ENCODE measurements at places on chromosomes 4 and X.
A peak's percentile ranks its signal among the peaks of the same experiment; 100 is the strongest.

- DNase-seq: no peak
Observed at GRCh38 chr4:15568821-15569220, 86.3 kb downstream of the FBXL5 start.

- DNase-seq: no peak
Observed at GRCh38 chr4:15295421-15296162, 132.2 kb upstream of the C1QTNF7 start.

DNA sequence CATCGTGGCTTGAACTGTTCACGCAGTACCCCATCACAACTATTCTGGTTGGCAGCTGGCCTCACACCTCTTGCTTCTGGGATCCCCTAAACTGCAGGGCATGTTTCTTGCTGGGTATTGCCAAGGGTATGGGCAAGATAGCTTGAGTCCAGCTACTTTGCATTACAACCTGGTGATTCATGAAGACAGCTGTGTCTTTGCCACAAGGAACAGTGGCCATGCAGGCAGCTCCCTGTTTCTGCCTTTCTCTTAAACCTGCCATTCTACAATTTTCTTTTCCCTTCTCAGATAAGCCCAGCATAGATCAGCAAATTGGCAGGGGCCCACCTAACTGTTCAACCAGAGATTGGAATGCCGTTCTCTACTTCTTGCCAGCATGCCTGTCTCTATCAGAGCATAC is 42.8 kb downstream of the TENM3 start:
- DNase-seq: no peak

- no peak for DNase-seq
Observed at GRCh38 chr4:128916832-128917231, 107.3 kb downstream of the JADE1 start.

DNA sequence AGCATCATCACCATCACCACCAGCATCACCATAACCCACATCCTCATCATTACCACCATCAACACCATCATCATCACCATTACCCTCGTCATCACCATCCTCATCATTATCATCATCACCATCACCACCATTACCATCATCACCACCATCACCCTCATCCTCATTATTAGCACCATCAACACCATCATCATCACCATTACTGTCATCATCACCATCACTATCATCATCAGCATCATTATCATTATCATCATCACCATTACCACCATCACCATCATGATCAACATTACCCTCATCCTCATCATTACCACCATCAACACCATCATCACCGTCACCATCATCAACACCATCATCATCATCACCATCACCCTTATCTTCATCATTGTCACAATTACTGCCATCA is 51.7 kb downstream of the HTRA3 start:
- DNase-seq: no peak

GRCh38 chrX:129449148-129449547 is 74.1 kb downstream of the SMARCA1 start:
- no peak for DNase-seq

- no peak for DNase-seq
Observed at GRCh38 chr4:71941001-71941400, 90.8 kb upstream of the NPFFR2 start.

DNA sequence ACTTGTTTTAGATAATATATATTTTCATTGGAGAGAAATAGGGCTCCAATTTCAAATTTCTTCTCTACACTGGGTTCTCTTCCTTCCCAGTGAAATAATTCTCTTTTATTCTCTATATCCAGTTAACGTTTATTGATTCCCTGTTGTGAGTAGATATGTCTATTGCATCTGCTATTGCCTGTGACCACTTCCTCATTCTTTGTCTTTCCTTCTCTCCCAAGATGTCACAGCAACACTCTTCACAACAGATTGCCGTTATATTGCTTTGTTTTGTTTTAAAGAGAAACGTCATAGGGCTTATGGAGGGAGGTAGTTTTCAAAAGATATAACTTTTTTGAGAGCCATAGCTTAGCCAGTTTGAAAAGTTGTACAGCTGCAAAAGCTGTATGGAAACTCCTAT is 343.8 kb downstream of the ARHGAP24 start:
- DNase-seq: no peak

- DNase-seq: no peak
Observed at GRCh38 chr4:176066757-176067156, 1.1 kb downstream of the WDR17 start.

DNA sequence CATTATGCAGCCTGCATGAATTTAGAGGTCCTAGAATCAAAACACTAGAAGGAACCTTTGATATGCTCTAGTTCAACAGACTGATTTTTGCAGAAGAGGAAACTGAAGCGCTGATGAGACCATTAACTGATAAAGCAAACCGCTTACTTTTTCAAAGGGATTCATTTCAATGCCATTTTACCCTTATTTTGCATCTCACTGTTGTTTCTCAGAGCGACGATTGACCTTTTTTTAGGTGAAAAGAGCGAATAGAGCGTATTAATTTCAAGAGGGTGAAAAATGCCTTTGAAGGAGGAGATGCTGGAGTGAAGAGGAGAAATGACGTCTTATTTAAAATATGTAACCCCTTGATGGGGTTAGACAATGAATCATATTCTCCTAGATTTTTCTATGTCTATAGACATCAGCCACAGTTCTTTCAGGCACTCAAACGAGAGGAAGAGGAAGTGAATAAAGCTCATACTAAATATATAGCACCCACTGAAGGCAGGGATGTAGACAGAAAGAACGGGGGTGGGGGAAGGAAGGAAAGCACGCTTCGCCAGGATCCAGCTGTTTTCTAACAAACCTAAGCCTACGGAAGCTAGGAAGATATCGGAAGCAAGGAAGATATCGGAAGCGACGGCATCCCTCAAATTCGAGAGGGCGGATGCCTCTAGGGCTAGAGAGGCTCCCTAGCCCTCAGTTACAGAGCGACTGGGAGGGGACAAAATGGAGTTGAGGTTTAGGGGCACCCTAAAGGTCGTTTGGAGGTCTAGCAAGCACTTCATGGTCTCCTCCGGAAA is 848 bp downstream of the ACSL4 start:
- DNase-seq: no peak

DNA sequence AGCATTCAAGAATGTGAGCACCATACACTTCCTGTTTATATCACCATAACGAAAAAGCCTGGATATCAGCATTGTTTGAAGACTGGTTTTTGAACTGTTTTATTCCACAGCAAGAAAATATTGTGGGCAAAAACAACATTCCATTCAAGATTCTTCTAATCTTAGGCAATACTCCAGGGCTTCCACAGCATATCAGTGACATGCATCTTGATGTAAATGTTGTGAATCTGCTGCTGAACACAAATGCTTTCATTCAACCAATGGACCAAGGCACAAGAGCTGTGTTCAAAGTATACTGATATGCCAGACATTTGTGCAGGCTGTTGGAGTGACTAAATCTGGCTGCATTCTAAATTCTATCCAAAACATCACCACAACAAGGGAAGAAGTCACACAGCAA is 260.1 kb upstream of the ETNPPL start:
- DNase-seq: no peak

DNA sequence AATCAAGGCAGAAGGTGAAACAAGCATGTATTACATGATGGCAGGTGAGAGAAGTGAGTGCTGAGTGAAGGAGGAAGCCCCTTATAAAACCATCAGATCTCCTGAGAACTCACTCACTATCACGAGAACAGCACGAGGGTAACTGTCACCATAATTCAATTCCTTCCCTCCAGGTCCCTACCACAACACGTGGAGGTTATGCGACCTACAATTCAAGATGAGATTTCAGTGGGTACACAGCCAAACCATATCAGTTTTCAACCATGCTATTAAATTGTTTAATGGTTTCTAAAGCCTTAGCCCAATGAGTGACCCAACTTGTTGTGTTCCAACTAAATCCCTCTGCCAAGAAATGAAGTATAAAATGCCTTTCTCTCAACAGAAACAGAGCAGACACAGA is 519.8 kb downstream of the GBA3 start:
- no peak for DNase-seq

- DNase-seq: peak; percentile 31
Observed at GRCh38 chrX:119105826-119106225, 21.8 kb downstream of the KIAA1210 start.

DNA sequence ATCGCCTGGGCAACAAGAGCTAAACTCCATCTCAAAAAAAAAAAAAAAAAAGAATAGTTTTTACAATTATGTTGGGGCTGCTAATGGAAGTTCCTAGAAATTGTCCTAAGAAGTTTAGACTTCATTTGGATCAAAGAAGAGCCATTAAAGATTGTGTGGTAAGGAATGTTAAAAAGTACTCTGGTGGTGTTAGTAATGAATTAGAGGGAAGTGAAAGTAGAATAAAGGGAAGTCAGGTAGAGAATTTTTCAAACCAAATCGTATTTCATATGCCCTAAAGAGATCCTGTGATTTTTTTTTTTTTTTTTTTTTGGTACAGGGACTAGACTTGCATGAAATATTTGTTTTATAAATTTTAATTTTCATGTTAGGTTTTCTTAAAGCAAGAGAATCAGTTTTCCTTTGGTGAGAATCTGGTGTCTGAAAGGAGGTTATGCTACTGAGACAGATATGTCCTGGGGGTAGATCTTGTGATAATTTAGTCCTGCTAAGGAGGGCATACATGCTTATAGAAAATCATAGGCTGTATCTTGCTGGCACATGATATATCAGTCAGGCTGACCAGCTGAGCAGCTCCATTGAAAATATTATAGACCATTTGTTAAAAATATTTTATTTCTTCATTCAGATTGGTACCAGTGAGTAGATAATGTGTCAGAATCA is 10.7 kb downstream of the SEC24B start:
- DNase-seq: no peak

DNA sequence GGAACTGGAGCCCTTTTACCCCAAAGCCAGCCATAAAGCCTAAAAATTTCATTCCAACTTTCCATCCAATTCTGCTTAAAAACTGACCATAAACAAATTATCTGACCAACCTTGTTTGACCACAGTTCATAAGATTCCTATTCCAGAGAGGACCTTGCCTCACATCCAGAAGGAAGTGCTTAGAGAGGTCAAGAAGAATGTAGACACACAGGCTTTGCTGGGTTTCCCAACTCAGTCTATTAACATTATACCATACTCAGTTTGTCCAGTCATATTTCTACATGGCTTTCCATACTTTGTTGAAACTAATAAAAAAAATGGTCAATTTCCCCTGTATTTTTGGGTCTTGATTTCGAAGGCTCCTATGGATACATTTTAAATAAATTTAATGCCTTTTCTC is 1522.5 kb downstream of the ARAP2 start:
- DNase-seq: no peak

- no peak for DNase-seq
Observed at GRCh38 chr4:160184884-160185283, 1082.0 kb downstream of the RAPGEF2 start.

- no peak for DNase-seq
Observed at GRCh38 chr4:184416913-184417734, 57.2 kb downstream of the IRF2 start.

- DNase-seq: no peak
Observed at GRCh38 chrX:15739886-15740285, 1.8 kb downstream of the CA5B start.

DNA sequence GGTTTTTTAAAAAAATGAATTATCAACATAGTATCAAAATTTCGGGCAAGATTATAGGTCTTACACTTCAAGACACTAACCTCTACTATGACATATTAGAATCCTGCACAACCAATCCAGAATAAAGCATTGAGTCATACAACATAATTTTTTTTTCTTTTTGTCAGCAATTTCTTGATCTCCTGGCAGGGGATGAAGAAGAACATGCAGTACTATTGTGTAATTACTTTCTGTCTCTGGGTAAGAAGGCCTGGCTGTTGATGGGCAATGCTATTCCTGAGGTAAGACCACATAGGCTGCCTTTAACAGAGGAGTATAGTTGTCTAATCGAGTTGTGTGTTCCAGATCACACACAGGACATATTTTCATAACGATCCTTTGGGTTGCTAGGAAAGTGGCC is 67.5 kb downstream of the FBXL5 start:
- no peak for DNase-seq

- DNase-seq: peak; percentile 63
Observed at GRCh38 chrX:11470250-11470974, 177.2 kb downstream of the AMELX start.

DNA sequence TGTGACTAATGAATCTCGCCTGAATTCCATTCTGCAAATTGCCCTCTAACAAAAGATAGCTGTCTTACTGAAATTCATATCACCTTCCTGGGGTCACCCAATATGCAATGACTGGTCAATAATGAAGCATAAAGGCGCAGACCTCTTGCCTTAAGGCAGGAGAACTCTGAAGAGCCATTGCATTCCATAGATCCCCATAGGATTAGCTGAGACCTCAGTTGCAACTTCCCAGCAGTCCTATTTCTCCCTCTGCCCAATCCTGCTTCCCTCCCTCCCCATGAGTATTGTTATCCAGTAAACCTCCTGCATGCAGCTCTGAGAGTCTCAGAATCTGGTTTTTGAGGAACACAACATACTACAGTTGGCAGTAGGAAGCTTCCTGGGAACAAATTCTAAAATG is 396.5 kb downstream of the DCAF12L2 start:
- no peak for DNase-seq

DNA sequence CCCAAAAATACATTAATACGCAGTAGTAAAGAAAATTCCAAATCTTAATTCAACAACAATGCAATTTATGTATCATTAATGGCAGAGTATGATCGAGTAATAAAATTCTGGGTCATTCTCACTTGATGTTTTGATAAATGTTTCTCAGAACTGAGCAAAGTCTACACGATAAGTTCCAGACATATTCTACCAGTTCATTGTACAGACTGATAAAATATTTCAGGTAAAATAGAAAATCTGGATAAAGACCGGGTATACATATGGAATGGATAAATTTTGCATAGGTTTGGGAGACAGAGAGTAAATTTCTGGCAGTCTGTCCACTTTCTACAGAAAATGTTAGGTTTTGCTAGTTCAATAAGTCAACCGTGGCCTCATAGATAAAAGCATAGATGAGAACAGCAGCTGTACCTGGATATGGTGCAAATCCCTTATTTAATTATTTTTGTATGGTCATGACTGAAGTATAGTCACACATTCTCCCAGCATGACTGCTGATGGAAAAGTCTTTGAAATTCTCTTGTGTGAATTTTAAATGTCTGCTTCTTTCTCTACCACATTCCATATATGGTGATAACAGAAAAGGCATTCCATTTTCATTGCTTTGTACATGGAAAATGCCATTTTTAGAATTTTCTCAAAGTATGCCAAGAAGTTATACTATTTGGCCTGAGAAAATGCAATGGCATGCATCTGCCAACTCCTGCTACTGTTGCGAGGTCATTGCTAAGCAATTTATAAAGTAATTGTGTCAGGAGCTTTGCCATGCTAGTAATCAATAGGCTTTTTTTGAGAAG is 301.9 kb upstream of the ARSJ start:
- DNase-seq: no peak

GRCh38 chrX:137290011-137290410 is 256.2 kb upstream of the GPR101 start:
- DNase-seq: no peak

GRCh38 chr4:47929682-47930201 is 15.4 kb upstream of the NFXL1 start:
- DNase-seq: no peak

GRCh38 chr4:153542131-153542530 is 76.0 kb downstream of the TMEM131L start:
- no peak for DNase-seq

GRCh38 chrX:150502979-150503897 is 65.2 kb upstream of the MTM1 start:
- DNase-seq: no peak

All from AG09319 (cell line).